ENCODE measurements at places on chromosomes 12 and 14. TPM values are rescaled to one million over a fixed set of nuclear protein-coding genes. Genes with fewer than 3 reads are reported as not detected.

GRCh38 chr12:2009623-2010022 lies 5.4 kb upstream of the DCP1B start:
- H3K36me3 ChIP-seq, result no peaks in the 10 kb centered on the region
- no peaks in the 10 kb centered on the region for H3K27me3 ChIP-seq
- H3K4me1 ChIP-seq, result peaks cover 8% of the 10 kb centered on the region
- DNase-seq, result no peak

DNA sequence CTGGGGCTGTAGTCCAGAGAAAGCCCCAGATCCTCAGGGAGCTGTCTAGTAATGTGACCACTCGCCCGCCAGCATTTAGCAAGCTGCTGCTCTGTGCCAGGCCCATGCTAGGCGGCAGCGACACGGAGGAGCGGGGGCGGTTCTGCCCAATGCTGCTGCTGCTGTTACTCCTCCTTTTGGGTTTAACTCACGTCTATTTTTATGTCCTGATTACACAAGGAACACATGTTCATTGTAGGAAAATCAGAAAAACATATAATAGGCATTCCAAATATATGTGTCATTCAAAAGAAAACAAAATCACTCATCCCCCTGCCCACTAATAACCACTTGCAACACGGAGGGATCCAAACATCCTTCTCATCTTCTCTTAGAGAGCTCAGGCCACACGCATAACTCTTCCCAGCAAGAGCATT lies 30.4 kb downstream of the CCDC92 start:
- H3K4me1 ChIP-seq, result no peaks in the 10 kb centered on the region
- no peak for DNase-seq
- no peaks in the 10 kb centered on the region for H3K27me3 ChIP-seq
- no peak overlapping the region for H3K4me3 ChIP-seq
- H3K27ac ChIP-seq, result no peak overlapping the region

DNA sequence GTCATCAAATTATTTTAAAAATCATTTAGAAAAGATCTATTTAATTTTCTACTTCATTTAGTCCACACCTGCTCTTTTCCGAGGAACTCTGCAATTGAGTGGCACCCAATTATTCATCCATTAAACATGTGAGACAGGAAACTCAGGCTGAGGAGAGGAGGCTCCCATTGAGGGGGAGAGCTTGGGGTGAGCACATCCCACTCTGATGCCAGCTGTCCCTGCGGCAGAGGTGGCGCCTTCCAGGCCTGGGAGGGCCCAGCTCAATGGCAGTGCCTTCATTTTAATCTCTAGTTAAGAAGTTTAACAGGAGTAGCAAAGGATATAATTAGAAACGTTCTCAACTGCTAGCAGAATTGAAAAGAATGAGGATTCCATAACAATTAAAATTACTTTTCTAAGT lies 92.0 kb downstream of the ITPR2 start:
- H3K27ac ChIP-seq, result no peak overlapping the region
- peaks cover 5% of the 10 kb centered on the region for H3K4me1 ChIP-seq
- DNase-seq, result no peak
- no peaks in the 10 kb centered on the region for H3K36me3 ChIP-seq
- H3K4me3 ChIP-seq, result no peak overlapping the region

- no peak overlapping the region for H3K4me3 ChIP-seq
- H3K27ac ChIP-seq, result no peak overlapping the region
- H3K36me3 ChIP-seq, result no peaks in the 10 kb centered on the region
- no peaks in the 10 kb centered on the region for H3K4me1 ChIP-seq
- no peaks in the 10 kb centered on the region for H3K27me3 ChIP-seq
Measured at GRCh38 chr14:75631453-75631831, 29.2 kb downstream of the ERG28 start.

- H3K27ac ChIP-seq, result no peak overlapping the region
- no peak for DNase-seq
- no peak overlapping the region for H3K4me3 ChIP-seq
- H3K4me1 ChIP-seq, result no peaks in the 10 kb centered on the region
- no peaks in the 10 kb centered on the region for H3K36me3 ChIP-seq
- no peaks in the 10 kb centered on the region for H3K27me3 ChIP-seq
Measured at GRCh38 chr14:38950676-38951075, 152.4 kb downstream of the SEC23A start.

DNA sequence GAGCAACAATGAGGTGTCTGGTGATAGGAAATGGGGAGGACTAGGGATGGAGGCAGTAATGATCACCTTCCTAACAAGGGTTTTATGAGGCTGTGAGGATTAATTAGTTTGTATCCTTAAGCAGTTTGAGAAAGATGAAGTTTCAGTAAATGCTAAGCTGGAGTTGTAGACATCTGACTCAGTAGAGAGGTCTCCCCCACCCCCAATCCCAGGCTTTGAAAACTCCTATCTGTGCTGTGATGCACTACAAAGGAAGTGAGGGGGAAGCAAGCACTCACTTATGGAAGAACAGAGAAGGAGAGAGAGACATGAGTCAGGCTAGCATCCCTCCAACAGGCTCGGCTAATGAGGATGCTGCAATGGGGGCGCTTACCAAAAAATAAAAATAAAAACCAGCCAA lies 5.5 kb upstream of the BCL11B start:
- H3K27ac ChIP-seq, result no peak overlapping the region
- DNase-seq, result no peak
- no peaks in the 10 kb centered on the region for H3K27me3 ChIP-seq
- no peaks in the 10 kb centered on the region for H3K36me3 ChIP-seq

DNA sequence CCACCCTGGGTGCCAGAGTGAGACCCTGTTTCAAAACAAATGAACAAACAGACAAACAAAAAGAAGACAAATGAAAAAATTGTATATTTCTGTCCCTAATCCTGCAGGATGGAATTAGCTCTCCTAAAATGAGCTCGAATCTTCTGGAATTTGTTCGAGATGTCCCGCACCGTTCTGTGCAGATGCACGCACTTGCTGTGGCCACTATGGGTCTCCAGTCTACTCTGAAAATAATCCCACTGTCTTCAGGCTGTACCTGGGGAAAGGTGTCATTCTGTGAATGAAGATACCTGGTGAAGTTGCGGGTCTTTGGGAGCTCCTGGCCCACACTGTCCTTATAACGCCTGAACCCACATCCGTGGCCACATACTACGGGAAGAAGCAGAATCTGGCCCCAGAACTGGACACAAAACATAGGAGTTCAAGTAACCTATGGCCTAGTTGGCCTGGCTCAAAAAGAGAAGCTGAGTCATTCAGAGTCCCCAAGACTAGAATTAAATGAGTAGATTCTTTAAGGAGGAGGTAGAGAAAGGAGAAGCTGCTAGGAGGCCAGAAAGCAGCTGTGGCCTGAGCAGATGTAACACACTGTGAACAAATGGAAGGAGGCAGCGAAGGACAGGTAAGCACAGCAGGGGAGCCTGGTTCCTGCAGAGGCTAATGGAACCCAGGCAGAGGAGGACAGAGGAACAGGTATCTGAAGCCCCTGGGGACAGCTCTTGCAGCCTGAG lies 108.6 kb downstream of the FOXN3 start:
- no peaks in the 10 kb centered on the region for H3K36me3 ChIP-seq
- H3K4me1 ChIP-seq, result peaks cover 11% of the 10 kb centered on the region
- no peak overlapping the region for H3K27ac ChIP-seq
- no peak for DNase-seq
- no peak overlapping the region for H3K4me3 ChIP-seq

DNA sequence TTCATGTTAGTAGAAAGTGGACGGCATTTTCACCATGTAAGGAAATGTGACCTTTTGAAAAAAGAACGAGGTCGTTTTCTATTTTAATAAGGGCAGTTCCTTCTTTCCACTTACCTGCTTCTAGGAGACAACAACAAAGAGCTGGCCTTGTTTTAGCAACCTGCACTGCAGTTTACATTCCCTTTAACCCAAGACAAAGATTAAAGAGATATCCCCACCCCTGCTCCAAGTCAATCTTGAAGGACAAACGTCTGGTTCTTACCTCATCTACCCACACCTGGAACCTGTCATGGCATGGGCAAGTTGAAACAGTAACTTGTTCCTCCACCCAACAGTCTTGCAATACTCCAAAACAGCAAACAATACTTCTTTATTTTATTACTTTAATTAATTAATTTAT lies 32.7 kb downstream of the ZCCHC8 start:
- H3K36me3 ChIP-seq, result no peaks in the 10 kb centered on the region
- H3K4me1 ChIP-seq, result no peaks in the 10 kb centered on the region
- DNase-seq, result no peak
- H3K4me3 ChIP-seq, result no peak overlapping the region
- H3K27ac ChIP-seq, result no peak overlapping the region

DNA sequence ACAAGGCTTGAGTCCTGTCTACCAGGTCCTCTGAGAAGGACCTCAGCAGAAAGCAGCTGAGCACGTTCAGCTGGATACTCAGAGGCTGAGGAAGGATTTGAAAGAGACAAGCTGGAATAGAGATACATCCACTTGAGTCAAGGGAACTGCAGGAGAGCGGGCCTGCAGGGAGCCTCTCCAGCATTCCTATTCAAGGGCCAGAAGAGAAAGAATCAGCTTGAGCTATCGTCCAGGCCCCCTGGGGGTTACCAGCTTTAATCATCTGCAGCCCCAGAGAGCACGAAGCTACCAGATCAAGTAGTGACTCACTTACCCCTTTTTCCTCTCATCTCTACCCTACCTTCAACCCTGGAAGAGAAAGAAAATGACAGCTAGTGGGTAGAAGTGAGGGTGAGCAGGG lies 80.9 kb downstream of the NDUFA12 start:
- no peaks in the 10 kb centered on the region for H3K27me3 ChIP-seq
- H3K36me3 ChIP-seq, result no peaks in the 10 kb centered on the region
- DNase-seq, result no peak
- no peaks in the 10 kb centered on the region for H3K4me1 ChIP-seq
- no peak overlapping the region for H3K4me3 ChIP-seq

TSPAN31 gene
- polyA plus RNA-seq, result 63.7 TPM

CTSG gene
- polyA plus RNA-seq, result 7.5 TPM
